NCI-H1930 (cell line): ENCODE measurements at places on chromosomes 12 and 14.

DNA sequence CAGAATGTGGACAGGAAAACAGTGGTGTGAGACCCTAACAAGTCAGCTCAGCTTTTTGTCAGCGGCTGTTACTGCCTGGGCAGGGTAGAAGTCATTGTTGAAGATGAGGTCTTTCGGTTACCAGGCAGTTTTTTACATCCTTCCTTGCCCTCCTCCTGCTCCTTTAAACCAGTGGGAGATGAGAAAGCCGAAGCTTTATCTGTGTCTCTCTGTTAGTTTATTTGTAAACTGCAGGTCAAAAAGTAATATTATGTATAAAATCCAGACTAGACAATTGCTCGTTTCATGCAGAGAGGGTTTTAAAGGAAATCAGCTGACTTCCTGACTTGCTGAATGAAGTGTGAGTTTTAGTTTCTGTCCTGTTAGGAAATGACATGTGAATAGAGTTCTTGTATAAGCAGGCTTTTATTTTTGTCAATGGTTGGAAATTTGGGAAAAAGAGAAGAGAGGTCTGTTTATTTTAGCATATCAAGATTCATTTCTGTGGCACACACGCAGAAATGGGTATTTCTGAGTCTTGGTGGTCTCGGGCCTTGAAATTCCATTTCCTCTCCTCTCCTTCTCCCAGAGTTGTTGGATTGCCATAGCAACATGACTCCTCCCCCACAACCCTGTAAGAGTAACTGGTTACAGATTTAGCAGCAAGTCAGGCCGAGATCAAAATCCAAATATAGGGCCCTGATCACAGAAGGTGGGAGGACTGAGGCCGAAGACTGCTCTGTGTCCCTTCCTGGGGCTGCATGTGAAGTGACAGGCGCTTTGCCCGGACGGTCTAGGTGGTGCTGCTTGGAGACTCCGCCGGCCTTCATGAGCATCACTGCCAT, 60.8 kb downstream of the SAMD4A start:
- DNase-seq = no peak

DNA sequence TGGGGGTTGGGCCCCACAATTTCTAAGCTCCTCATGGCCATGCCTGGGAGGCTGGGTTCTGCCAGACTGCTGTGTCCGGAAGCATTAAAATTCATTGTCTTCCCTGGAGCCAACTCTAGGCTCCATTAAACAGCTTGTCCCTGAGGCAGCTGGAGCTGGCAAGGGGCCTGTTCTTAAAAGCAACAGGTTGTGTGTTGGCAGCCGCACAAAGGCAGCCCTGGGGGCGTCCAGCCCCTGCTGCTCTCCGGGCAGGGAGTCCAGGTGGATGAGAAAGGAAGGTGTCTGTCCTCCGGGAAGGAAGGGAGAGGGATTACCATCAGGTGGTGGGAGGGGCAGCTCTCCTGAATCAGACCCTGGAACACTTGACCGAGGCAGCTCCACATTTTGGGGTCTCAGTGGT, 98.9 kb downstream of the CHST11 start:
- no peak for DNase-seq

DNA sequence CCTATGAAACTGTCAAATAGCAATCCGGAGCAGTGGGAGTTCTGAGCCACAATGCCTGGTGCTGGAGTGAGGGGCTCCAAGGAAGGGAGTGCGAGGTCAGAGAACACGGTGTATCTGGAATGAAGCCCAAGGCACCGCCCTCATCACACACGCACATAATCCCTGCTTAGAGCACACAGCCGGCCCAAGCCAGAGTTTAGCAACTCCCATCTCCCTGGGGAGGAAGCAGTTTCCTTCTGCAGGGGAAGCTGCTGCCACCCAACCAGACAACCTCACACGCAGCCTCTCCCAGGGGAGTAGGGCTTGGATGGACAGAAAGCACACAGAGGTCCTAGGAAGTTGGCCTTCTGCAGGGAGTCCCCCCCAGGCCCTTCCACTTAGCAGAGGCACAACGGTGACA, 31.3 kb downstream of the ACTN1 start:
- no peak for DNase-seq

DNA sequence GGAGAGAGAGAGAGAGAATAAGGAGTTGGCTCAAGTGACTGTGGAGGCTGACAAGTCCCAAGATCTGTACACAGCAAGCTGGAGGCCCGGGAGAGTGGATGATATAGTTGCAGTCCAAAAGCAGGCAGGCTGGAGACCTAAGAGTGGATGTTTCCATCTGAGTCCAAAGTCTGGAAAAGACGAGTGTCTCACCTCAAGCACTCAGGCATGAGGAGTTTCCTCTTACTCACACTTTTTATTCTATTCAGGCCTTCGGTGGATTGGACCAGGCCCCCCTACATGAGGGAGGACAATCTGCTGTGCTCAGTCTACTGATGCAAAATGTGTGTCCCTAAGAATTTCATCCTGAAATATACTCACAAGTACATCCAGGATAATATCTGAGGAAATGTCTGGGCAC, 484.6 kb downstream of the VRK1 start:
- DNase-seq = no peak

DNA sequence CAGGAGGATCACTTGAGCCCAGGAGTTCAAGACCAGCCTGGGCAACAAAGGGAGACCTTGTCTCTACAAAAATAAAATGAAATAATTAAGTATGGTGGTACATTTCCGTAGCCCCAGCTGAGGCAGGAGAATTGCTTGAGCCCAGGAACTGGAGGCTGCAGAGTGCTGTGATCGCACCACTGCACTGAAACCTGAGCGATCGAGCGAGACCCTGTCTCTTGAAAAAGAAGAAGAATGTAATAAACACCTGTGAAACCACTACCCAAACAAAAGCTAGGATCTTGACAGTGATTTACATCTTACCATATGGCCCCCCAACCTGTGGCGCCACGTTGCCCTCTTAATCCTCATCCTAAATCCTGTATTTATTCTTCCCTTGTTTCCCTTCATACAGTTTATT, 5.7 kb upstream of the DTX1 start:
- no peak for DNase-seq
